Kidney epithelial cell (primary cell): ENCODE measurements at places on chromosomes 6 and 20.
A peak's percentile ranks its signal among the peaks of the same experiment; 100 is the strongest.

GRCh38 chr6:130933712-130934200 lies 106.5 kb downstream of the SMLR1 start:
- no peak for DNase-seq

DNA sequence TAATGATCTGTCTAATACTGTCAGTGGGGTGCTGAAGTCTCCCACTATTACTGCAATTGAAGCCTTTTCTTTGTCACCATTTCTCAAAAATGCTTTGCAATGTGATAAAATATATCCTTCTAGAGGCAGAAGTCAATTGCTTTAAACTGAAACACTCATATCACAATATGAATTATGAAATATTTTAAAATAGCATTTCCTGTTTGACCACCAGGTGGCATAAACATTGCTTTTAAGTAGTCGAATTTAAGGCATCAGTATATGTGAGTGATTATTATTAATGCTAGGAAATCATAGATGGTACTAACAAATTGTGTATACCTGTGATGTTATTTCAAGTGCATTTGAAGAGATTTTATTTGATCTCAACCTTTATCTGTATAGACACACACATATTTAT lies 87.5 kb downstream of the MEI4 start:
- DNase-seq = no peak

- no peak for DNase-seq
Observed at GRCh38 chr6:163429858-163430448, 15.4 kb downstream of the QKI start.

GRCh38 chr20:2652724-2653555 lies 508 bp downstream of the NOP56 start:
- no peak for DNase-seq

GRCh38 chr6:37048851-37049757 lies 43.6 kb downstream of the FGD2 start:
- peak; percentile 90 for DNase-seq

GRCh38 chr20:36466089-36466488 lies 75.2 kb upstream of the MYL9 start:
- DNase-seq = no peak

- DNase-seq = no peak
Observed at GRCh38 chr20:23050076-23050838, 785 bp upstream of the THBD start.

- no peak for DNase-seq
Observed at GRCh38 chr20:35947907-35948306, 6.4 kb downstream of the SCAND1 start.

- DNase-seq = no peak
Observed at GRCh38 chr6:3309391-3310050, 50.8 kb downstream of the PSMG4 start.

DNA sequence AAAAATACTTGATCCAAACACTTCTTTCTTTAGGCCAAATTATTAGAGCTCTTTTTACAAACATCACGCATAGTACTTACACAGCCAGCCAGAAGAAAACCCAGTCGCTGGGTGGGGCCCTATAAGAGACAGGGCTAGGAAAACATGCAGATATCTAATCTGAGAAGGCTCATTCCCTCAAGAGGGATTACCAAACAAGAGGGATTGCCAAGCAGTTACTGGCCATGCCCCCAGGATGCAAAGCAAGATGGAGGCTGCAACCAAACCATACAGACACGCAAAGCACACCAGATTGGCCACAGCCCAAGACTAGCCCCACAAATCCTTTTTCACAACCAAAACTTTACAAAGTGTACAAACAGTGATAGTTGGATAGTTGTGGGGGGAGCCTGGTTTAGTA lies 1235.4 kb upstream of the GJE1 start:
- DNase-seq = no peak

DNA sequence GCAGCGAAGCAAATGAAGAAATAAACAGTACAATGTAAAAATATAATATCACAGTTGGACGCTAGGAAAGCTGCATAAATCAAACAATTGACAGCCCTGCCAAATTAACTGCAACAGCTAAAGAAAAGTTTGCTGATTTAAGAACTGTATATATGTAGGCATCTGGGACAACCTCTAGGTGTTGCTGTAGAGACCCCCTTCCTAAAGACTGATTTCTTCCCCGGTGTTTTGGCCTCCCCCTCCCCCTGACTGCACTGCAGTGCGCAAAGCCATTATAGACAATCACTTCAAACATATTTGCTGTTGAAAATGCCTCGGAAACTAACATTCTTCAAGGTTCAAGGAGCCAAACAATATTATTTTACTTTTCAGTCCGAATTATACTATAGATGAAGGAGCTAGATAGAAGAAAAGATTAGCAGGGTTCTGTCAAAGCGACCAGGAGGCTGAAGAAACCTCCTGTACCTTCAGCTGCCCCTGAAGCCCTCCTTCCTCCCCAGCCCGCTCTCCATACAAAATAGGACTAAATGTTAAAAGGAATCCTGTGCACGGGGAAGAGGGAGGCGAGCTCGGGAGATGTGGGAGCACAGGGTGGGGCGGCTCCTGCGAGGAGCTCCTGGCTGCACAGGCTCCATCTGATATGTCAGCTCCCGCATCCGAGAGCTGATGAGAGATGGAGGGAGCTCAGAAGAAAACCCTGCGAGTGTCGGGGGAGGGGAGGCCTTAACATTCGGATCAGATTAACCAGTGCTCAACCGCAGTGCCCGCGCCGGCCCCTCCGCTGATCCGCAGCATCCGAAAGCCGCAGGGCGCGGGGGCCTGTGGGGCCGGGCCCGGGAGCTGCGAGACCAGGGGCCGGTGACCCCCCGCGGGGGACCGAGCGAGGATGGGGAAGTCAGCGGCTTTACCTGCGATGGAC lies 822 bp downstream of the ELOVL4 start:
- DNase-seq = no peak

GRCh38 chr6:117729613-117730012 lies 54.3 kb downstream of the NUS1 start:
- DNase-seq = no peak

DNA sequence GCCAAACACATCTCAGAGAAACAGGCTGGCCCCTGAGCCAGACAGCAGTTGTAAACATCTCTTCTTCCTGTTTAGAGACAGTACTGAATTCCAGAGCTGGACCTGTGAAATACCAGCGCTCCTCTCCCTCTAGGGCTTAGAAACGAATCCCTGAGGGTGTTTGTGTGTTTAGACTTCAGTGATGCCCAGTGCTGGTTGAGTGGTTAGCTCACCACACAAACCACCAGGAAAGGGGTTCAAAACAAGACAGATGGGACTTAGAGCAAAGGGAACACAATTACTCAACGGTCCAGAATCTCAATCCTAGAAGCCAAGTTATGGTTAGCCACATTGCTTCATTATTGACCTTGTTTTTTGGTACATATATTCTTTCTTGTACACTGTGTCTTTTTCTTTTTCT lies 108.7 kb upstream of the TMEM170B start:
- peak; percentile 93 for DNase-seq

DNA sequence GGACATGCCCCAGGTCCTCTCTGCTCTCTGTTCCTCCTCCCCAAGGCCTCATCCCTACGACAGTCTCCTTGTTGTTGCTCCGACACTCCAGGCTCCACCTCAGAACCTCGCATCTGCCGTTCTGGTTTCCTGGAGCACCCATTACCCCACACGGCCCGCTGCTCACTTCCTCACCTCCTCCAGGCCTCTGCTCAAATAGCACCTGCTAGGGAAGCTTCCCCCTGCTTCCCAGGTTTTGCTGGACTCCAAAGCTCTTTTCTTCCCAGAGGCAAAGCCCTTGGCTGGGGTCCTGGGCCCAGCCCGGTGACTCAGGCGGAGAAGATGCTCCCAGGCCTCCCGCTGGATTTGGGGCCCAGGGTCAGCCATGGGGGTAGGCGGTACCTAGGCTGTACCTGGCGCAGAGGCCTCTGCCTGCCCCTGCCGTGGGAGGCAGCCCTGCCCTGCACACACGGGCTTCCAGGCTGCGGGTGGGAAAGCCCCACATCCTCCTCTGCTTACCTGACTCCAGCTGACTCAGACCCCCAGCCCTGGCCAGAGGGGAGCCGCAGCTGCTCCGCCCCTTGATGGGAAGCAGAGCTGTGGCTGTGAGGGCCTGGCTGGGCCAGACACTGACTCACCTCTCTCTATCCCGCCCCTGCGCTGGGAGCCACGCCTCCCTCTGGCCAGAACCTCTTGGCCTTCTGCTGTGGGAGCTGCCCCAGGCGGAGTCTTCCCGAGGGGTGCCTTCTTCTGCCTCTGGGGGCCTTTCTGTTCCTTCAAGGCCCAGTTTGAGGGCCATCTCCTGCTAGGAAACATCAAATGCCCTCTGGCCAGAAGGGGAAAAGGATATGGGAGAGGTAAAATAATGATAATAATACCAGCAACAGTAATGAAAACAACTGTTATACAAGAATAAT lies 130.5 kb downstream of the CEBPB start:
- DNase-seq = peak; percentile 96

GRCh38 chr20:1846341-1846740 lies 48.9 kb upstream of the SIRPA start:
- no peak for DNase-seq

DNA sequence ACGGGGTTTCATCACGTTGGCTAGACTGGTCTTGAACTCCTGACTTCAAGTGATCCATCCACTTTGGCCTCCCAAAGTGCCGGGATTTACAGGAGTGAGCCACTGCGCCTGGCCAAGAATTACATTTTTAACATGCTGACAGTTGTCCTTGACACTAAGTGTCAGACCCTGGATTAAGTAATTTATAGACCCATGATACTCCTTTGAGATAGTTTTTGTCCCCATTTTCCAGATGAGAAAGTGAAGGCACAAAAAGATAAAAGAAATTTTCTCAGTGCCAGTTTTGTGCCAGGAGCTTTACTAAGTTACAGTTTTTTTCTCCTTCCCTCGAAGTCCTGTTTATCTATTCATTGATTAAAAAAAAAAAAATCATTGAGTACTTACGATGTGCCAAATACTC lies 9.8 kb upstream of the EDEM2 start:
- no peak for DNase-seq

- no peak for DNase-seq
Observed at GRCh38 chr20:33229843-33230242, 6.0 kb upstream of the BPIFA1 start.

DNA sequence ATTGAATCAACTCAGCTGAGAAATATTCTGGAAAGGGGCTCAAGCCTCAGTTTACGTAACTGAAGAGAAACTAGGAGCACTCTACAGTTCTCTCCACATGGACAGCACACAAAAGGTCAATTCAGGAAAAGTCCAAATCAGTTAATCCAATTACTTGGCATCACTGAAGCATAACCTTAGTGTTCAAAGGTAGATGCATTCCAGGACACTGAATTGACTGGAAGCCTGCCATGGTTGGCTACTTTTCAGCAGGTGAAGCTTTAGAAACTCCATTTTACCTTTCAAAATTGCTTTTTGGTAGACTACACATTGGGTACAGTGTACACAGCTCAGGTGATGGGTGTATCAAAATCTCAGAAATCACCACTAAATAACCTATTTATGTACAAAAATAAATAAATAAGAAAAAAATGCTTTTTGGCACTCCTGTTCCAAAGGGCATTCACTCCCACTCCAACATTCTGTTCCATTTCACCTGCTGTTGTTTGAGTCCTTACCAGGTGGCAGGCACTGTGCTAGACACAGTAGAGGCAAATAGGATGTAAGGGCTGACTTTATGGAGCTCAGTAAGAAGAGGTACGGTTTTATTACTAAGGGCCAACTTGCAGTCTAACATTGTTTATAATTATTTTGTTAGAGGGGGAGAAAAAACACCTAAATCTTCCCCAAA lies 153.4 kb downstream of the FAXC start:
- no peak for DNase-seq

GRCh38 chr20:50222309-50223038 lies 31.8 kb downstream of the CEBPB start:
- DNase-seq = no peak

DNA sequence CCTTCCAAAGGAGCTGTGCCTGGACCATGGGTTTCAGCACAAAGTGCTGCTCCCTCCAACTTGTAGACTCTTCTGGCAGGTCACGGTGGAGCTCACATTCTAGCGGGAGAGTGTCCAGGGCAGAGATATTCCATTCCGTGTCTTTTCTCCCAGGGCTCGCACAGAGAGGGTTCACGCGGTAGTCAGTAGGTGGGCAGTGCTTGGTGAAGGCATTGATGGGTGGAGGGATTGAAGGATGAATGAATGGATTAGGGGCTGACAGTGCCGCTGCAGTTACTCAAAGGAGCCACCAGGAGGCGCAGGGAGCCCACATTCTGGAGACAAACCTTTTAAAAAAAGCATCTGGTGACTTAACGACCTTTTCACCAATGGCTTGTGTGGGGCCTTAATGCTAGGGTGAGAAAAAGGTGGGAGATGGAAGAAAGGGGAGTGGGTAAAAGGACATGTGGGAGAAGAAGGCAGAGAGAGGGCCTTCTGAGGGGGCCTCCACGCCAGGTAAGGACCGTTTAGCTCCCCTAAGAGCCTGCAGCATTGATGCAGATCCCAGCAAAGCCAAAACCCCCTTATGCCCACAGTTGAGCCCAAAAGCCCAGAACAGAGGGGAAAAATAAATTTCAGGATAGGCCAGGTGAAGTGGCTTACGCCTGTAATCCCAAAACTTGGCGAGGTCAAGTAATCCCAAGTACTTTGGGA lies 17.5 kb upstream of the FAM110A start:
- DNase-seq = no peak

DNA sequence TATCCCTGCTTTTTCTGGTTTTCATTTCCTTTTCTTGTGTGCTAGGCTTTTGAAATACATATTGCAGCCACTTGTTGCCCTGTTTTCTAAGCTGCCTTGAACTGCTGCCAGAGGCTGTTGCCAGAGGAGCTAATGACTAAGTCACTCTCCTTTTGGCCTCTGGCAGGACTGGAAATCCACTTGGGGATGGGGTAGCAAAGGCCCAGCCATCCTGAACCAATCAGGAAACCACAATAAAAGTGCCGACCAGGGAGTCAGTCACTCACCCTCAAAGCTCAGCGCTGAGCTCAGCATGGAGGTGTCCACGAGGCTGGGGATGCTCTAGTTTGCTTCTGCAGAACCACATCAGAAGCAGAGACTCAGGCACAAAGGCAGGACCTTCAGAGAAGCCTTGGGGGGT lies 813.0 kb downstream of the DHX35 start:
- no peak for DNase-seq

- DNase-seq = no peak
Observed at GRCh38 chr6:54515713-54516112, 207.5 kb downstream of the TINAG start.

DNA sequence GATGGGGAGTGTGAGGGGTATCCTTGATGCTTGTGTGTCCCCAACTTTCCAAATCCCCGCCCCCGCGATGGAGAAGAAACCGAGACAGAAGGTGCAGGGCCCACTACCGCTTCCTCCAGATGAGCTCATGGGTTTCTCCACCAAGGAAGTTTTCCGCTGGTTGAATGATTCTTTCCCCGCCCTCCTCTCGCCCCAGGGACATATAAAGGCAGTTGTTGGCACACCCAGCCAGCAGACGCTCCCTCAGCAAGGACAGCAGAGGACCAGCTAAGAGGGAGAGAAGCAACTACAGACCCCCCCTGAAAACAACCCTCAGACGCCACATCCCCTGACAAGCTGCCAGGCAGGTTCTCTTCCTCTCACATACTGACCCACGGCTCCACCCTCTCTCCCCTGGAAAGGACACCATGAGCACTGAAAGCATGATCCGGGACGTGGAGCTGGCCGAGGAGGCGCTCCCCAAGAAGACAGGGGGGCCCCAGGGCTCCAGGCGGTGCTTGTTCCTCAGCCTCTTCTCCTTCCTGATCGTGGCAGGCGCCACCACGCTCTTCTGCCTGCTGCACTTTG lies at the start of gene TNF:
TSS of gene TNF (plus strand) at position 231 of the 567 bp plus-strand sequence. CDS start at position 408, 177 bp downstream.
- no peak for DNase-seq
